ENCODE measurements at places on chromosomes 2 and 18.

GRCh38 chr2:11505652-11506610, 27.9 kb upstream of the GREB1 start:
- no peak for DNase-seq

DNA sequence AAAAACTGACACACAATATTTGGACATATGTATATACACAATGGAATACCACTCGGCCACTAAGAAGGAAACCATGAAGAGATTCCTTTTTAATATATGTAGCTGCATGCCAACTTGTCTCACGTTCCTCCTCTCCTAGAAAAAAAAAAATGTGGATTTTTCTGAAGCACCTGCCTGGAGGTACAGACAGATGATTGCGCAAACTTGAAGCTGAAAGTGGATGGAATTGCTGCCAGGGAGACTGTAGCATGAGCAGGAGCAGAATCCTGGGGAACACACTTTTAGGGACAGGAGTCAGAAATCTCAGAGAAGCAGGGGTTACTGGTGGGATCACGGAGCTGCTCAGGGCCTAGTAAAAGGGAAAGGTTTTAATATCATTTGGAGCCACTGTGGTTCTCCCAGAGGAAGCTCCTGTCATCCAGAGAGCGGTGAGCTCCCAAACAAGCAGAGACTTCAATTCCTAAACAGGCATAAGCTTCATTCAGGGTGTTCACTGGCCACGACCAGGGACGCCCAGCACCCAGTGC, 640 bp upstream of the SPR start:
- DNase-seq: no peak

DNA sequence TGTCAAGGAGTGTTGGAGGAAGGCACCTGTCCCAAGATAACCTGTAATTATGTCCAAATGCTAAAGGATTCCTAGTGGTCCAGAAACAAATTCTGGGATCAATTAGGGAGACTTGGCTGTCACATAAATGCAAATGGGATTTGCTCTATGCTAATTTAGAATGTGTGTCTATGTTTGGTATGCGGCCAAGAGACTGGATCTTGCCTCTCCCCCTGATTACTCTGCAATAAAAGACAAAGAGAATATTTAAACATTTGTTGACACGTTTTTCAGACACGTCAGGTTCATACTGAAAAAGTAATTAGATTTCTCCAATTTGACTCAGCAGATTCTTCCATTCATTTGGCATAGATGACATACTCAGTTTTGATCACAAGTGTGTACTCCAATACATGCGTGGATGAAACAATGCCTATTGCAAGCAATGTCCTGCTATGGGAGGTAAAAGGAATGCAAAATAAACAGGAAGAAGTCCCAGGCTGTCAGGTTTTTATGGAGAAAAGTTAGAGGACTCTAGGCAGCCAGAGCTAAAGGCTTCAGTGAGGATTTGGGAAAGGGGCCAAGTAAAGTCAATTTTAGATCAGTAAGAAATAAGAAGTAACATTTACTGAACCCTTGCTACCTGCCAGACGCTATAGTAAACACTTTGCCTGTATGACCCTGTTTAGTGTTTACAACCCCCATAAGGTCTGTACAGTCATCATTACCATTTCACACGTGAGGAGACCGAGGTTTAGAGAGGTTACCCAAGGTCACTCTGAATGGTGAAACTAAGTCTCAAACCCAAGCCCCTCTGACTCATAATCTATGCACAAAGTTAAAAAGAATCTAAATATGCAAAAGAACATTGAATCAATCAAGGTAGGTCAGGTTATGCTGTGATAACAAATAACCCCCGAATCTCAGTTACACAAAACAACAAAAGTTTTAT, 7.8 kb downstream of the ANTXR1 start:
- no peak for DNase-seq

- no peak for DNase-seq
Observed at GRCh38 chr2:238235331-238235732, 4.5 kb downstream of the HES6 start.

GRCh38 chr2:28338831-28339321, 53.8 kb upstream of the FOSL2 start:
- no peak for DNase-seq

DNA sequence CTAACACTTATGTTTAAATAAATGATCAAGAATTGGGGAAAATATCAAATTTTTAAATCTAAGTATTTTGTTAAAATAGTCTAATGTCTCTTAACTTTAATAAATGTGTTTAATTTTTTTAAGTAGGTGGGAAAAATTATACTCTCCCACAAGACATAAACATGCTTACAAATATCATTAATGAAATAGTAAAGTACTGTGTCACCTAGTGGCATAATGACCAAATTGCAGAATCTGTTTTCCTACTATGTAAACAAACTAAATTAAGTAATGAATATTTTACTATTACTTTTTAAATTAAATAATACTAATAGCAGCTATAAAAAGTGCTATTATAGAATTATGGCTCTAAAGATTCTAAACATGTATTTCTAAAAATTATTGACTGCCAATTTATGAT, 52.0 kb upstream of the CHAC2 start:
- DNase-seq: no peak

DNA sequence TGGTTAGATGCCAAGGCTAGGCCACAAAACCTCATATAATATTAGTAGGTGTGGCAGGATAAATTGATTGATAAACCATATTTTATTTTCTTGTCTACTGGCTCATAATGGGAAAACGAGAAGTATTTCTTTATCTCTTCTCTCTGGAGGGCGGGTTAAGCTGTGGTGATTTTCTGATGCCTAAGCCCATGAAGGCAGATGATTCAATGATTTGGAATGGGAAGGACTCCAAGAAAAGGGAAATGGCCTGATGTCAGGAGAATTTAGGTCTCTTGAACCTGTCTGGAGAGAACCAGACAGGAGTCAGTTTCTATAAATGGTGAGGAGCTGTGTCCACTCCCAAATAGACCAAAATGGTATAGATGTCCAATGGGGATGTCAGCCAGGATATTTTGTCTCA, 18.7 kb upstream of the MAP4K3 start:
- no peak for DNase-seq

GRCh38 chr2:224870341-224870740, 154.2 kb upstream of the CCDC195 start:
- no peak for DNase-seq

DNA sequence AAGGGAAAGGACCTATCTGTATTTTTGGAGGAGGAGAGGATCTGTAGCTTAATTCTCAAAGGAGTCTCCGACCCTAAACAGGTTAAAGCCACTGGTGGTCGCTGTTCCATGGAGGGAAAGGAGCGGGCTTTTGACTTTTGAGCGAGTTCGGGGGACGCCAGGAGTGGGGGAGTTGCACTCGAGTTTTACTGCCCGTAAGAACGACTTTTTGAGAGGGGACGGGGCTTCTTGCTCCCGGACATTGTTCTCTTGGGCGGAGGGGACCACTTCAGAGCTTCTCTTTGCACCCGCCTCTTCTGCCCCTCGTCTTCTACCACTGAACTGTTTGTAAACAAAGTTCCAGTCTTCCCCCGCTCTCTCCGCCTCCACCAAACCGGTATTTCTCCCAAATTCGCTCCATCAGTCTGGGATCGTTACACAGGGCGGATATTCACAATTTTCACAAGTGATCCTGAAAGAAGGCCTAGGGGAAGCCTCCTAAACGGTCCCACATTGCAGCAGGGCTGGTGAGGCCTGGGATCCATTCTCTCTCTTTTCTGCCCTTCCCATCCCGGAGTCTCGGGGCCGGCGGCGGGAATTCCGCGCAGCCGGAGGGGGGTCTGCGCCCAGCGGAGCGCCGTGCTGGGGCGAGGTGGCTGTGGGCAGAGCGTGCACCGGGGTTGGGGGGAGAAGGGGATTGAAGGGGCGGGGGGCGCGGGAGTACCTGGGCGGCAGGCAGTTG, 6.6 kb downstream of the DLX2 start:
- no peak for DNase-seq

DNA sequence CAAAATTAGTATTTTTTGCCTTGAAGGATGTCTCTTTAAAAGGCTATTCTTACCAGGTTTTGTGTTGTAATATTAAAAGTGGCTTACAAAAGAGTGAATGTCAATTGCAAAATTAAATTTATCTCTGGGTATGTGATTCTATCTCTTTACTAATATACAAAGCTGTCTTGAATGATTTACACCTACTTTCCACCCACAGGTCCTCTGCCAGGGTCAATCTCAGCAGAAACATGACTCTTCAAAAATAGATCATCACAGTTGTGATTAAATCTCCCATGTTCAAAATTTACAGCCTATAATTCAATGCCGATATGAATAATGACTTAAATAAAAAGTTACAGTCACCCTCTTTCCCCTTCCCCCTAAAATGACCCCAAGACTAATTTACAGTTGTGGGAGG, 78.8 kb downstream of the SLC8A1 start:
- DNase-seq: no peak

DNA sequence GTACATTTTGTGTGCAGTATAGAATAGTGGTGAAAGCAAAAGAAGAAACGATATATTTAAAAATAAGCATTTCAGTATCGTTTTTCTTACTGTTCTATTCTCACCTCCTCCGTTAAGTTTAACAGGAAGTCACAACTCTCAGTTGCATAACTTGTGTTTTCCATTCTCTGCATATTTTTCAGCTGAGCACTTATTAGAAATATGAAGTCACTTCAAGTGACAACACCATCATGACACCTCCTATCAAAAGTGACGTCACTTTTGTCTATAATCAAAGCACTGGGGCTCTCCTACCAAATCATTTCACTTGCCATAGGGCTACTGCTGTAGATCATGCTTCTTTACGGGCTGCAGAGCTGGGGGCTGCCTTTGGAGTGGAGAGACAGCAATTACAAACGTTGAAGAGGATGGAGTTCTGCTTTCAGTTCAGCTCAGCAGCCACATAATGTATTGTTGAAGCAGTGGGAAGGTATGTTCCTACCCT, 36.3 kb downstream of the STAT4 start:
- peak; percentile 51 for DNase-seq

GRCh38 chr18:52422985-52423601, 83.1 kb downstream of the DCC start:
- DNase-seq: no peak

DNA sequence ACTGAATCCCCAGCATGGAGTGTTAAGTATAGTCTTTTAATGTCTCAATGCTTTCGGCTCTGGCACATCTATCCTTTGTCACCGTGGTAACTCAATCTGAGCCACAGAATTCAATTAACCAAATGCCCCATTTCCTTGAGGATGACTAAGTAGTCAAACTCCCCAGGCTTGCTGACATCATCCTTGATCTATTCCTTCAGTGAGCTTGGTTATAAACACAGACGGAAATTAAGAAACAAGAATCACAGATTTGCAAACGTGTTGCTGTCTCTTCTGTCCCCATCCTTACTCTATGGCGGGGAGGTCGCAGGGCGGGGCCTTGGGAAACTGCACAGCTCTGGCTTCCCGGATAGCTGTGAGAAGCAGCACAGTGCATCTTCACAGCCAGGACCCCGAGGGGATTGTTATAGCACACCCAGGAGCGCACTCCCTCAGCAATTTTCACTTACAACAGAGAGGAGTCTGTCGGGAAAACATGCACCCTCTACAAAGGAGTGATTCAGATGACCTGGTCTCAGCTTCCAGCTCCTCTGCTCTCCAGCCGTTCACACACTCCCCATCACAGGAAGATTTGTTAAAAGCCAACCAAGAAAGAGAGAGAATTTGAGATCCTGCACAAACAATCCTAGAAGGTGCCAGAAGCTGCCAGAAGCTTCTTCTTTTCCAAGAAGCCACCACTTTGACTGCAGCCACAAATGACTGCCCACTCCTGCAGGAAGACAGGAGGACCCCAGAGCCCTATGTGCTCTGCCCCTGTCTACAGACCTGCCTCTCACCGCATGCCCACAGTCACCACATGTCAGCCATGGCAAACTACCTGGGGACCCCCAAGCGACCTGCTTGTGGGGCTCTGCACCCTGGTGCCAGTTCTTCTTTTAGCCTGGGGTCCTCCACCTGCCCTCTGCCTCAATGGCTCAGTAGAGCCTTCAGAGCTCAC, 44.9 kb upstream of the YWHAQ start:
- no peak for DNase-seq

DNA sequence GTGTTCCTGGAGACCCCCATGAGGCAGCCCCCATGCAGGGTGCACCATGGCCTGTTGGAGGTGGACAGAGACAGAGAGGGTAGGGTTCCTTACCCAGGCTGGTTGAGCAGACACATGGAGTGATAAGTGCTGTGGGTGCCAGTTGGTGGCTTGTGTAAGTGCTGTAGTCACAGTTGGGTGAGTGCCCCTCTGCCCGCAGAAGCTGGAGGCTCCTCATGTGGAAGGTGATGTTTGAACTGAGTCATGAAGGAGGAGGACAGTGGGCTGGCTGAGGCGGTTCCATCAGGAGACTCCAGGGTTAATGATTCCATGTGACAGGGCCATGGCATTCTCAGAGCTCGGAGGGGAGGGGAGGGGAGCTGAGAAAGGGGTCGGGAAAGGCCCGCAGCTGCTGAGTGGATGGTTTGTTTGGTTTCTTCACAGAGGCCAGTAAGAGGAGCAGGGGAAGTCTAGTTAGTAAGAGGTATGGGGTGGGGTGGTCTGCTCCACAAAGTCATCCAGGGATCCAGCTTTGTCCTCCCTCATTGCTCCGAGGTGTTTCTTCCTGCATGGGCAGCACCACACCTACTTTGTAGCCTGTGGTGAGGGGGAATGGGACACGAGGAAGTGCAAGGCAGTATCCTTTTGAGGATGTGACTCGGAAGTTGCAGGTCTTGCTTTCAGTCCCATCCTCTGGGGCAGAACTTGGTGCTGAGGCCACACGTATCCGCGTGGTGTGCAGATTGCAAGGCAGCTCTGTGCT, 13.6 kb downstream of the IMPA2 start:
- no peak for DNase-seq

DNA sequence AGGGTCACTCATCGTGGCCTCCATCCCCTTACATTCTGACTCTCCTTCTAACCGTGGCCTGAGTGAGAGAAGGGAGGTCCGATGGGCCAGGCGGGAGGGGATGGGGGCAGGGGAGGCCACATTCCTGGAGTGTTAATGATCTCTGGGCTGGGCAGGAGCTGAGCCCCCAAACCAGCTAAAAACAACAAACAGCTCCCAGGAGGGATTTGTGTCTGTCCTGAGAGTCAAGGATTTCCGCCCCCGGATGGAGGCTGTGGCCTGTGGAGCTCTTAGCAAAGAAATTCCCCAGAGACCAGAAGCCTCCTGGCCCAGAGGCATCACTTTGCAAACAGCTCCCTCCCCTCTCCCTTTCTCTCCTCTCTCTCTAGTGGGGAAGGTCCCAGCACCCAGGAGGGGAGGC, 23.5 kb downstream of the EMX1 start:
- no peak for DNase-seq

GRCh38 chr18:74731097-74731496, 133.4 kb downstream of the ZNF407 start:
- DNase-seq: no peak

- DNase-seq: no peak
Observed at GRCh38 chr2:237101118-237101979, 15.7 kb downstream of the COPS8 start.
